ENCODE measurements at places on chromosomes 1 and 21. TPM values are rescaled to one million over a fixed set of nuclear protein-coding genes. Genes with fewer than 3 reads are reported as not detected.

RHEX gene
- total RNA-seq: 0.51 TPM

REN gene
- not detected for total RNA-seq

DNA sequence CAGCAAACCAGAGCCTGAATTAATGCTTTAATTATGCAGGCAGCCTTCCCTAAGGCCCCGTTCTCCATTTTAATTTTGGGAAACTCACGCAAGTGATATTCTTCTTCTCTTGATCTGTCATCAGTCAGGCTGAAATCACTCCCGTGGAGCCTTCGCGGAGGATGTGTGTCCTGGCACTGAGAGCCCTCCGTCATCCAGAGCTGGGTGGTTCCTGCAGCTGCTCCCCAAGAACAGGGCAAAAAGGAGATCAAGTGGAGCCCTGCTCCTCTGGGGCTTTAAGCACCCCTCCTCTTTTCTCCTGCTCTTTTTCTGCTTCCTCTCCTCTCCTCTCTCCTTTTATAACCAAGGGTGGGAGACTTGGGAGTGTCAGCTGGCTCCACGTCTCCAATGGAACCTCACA, 133.2 kb upstream of the CACNA1E start:
- no peak for DNase-seq

- no peak for DNase-seq
Measured at GRCh38 chr1:61491497-61491896, 233.4 kb downstream of the TM2D1 start.

DNA sequence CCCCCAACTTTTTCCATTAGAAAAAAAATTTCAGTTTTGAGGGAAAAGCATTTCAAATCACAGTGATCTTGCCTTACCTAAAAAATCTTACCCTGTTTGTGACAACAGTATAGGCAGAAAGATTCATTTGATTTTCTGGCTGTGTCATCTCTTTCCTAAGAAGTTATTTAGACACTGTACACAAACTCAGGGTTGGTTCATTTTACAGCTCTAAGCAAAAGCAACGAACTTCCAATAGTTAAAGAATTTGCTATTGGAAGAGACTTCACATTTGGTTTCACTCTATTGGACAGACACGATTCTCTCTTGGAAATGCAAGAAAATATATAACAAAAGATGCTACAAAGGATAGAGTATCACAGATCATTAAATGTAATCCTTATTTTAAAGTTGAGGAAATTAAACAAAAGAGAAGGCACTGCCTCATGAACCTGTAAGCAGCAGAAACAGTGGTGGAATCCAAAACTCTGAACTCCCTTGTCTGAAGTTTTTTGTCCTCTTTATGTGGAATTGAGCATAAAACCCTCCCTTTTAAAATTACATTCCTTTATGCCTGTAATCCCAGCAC, 20.8 kb downstream of the EYA3 start:
- DNase-seq: no peak

GRCh38 chr1:109396871-109397580, 692 bp downstream of the SORT1 start:
- DNase-seq: no peak

GRCh38 chr1:231808990-231809389, 182.4 kb downstream of the DISC1 start:
- no peak for DNase-seq

Data from heart left ventricle (tissue), 16 donors.